Spinal cord (tissue), 10 donors: ENCODE measurements at places on chromosomes 2 and 18. TPM values are rescaled to one million over a fixed set of nuclear protein-coding genes. Genes with fewer than 3 reads are reported as not detected.

- no peak for DNase-seq
Measured at GRCh38 chr2:11490194-11490593, 24.2 kb upstream of the E2F6 start.

DNA sequence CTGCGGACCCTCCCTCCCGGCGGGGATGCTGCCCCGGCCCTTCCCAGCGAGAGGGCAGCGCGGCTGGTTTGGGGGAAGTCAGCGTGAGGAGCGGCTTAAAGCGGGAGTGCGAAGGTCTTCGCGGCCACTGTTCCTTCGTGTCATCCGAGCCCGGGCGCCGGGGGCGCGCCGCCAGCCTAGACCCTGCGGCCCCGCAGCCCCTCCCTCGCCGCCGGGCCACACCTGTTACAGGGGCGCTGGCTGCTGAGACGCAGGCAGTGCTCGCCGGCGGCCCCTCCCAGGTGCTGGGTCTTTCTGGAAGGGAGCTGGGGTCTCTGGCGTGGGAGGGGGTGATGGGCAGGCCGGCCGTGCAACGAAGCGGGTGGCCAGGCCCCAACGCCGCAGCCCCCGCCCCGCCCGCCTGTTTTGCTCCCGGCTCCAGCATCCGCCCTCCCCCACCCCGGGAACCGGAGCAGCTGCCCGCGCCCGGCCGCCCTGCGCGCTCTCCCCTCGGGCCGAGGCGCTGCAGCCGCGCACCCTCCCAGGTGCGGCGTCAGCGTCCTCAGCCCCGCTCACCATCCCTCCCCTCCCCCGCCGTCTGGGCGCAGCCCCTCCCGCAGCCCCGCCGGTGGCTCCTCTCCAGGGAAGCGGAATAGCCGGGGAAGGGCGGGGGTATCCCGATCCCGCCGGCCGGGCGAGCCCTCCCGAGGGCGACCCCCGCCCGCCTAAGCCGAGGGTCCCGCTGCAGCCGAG, 727 bp downstream of the KIF1A start:
- DNase-seq = no peak

DNA sequence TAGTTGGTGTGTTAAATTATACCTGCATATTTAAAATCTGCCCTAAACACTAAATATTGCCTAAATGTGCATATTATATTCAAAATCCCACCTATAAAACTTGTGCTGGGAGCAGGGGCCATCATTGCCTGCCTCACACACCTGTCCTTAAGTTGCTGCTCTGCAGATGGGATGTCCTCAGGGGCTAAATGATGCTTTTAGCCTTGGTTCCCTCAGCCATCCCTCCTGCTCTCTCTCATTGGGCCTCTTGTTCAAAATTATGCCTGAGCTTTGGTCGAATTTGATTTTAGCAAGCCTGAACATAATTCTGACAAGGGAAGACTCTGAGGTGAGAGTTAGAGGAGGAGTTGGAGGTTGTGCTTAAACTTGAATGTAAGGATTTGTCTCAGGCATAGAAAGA, 318.3 kb upstream of the RAB12 start:
- DNase-seq = no peak

GRCh38 chr18:27298214-27298804, 113.2 kb upstream of the CHST9 start:
- no peak for DNase-seq

SMIM21 gene
- total RNA-seq = not detected

DNA sequence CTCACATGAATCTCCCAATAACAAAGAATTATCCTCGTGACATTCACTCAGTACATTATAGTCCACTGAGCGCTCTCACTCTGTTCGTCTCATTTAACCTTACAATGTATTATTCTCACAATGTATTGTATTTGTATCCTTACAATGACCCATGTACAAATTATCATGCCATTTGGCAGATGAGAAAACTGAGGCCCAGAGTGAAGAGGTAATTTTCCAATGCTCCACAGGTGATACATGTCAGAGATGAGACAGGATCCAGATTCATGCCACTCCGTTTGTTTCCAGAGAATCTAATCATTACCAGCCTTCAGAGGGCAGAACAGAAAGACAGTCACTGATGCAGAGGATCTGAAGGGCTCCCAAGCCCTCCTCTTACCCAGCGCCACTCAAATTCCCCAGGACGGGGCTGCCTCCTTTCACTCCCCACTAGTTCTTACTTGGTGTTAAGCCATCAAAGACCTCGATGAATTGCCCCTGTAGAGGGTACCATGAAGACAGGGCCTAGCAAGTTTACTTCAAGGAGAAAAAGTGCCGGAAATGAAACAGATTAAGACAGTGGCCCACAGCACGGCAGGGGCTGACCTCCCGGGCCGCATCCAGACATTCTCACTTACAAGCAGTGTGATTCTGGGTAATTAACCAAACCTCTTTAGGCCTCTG, 98.4 kb upstream of the MBOAT2 start:
- no peak for DNase-seq

VWA3B gene
- 4.1 TPM for total RNA-seq

DNA sequence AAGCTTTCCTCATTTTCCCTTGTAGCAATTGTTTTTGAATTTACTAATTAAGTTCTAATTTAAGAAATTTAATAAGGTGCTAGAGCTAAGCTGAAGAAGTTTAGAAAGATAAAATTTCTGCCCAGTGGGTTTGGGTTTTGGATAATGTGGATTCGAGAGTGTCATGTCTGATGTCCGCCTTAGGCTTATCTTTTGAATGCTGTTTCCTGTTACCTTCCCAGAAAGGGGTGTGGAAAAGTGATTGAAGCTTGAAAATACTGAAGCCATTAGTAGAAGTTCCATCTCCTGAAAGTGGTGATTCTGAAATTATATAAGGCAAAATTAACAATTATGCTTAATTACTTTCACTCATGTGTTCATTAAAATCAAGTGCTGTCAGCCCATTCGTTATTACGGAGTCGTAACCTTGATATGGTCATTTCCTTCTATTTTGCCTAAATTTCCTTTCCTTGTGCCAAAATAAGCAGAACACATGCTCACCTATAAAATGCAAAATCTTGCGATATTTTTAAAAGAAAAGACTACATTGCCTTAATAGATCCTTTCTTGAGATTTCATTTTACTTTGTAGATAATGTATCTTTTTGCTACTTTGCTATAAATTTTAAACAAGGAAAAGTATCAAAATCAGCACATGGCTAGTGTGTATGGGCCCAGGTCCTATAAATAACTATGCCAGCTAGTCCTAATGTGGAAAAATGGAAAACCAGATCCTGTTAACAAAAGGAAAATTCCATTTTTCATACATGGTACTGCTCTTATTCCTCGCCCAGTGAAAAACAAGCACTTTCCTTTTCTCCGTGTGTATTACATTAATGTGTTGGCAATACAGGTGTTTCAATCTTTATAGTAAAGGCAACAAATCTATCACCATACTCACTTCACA, 97.3 kb downstream of the ICOS start:
- DNase-seq = no peak

DNA sequence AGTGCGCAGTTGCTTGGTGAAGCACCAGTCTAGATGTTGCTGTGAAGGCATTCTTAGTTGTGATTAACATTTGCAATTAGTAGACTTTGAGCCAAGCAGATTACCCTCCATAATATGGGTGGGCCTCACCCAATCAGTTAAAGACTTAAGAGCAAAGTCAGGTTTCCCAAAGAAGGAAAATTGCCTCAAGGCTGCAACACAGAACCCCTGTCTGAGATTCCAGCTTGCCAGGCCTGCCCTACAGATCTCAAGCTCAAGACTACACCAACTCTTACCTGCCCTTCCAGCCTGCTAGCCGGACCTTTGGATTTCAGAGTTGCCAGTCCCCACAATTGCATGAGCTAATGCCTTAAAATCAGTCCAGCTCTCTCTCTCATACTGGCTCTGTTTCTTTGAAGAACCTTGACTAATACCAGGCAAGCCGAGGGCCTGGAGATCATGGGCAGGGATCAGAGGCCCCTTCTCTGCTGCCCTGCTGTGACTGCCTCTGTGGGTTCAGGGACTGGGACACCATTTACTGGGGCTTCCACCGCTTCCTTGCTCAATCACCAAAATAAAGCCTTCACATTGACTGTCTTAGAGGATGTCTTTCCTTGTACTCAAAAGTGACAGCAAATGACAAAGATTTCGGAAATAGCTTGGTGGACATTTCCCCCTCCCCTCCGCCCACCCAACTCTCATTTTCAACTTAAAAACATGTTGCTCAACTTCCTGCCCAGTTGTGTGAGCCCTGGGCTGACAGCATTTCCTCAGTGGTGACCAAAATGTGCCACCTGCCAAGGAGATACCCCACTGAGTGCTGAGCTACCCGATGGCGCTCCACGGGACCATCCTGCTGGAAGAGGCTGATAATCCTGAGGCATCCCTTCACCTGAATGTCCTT, 86.7 kb downstream of the GALNT14 start:
- no peak for DNase-seq

- no peak for DNase-seq
Measured at GRCh38 chr2:234995332-234996068, 43.7 kb downstream of the SH3BP4 start.

DNA sequence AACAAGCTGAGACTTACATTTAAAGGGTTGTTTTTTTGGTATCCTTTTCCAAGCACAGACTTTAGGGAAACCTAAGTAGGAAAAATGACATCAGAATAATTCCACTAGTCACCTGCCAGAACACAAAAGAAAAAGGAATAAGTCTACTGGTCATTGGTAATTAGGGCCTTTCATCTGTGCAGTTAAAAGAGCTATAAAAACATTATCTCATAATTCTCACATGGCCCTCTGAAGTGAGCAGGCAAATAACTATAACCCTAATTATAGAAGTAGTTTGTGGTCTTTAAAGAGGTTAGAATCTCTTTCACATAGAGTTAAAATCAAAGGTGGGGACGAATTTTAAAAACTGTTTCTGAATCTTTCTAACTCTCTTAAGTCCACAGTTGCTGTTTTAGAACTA, 111.1 kb upstream of the B3GNT2 start:
- DNase-seq = no peak

CDH7 gene
- 16.6 TPM for total RNA-seq

DNA sequence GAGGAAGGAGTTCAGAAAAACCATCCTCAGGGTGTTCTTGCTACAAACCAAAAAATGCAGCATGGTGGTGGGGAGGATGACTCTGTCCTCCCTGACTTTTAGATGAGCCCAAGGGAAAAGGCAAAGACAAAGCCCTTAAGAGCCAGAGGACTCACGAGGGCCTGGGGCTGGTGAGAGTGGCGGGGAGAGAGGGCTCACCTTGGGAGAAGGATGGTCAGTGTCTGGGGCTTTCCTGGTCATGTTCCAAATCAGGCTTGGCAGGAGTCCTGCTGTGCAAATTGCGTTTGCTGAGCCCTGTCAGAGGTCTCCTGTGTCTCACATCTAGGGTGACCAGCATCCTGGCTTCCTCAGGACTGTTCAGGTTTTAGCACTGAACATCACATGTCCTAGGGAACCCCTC, 4.7 kb downstream of the UGT1A1 start:
- no peak for DNase-seq

SRD5A2 gene
- 0.59 TPM for total RNA-seq

- DNase-seq = no peak
Measured at GRCh38 chr2:213991453-213992108, 419.3 kb upstream of the VWC2L start.

SALL3 gene
- total RNA-seq = 28.8 TPM

DNA sequence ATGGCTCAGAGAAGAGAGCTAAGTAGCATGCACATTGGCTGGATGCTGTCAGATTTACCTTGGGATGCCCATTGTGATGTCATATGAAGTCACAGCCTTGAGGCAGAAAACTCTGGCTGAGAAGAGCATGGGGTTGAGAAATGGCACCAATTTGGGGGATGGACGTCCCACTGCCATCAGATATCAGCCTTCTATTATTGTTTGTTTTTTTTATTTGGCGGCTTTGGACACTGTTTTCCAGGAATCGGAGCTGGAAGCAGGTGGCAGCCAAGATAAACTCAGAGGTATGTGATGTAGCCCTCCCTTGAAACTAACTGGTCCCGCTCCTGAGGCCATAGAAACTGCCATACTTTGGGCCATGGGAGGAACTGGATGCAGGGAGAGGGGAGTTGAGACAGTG, 40.6 kb downstream of the GCKR start:
- no peak for DNase-seq

DNA sequence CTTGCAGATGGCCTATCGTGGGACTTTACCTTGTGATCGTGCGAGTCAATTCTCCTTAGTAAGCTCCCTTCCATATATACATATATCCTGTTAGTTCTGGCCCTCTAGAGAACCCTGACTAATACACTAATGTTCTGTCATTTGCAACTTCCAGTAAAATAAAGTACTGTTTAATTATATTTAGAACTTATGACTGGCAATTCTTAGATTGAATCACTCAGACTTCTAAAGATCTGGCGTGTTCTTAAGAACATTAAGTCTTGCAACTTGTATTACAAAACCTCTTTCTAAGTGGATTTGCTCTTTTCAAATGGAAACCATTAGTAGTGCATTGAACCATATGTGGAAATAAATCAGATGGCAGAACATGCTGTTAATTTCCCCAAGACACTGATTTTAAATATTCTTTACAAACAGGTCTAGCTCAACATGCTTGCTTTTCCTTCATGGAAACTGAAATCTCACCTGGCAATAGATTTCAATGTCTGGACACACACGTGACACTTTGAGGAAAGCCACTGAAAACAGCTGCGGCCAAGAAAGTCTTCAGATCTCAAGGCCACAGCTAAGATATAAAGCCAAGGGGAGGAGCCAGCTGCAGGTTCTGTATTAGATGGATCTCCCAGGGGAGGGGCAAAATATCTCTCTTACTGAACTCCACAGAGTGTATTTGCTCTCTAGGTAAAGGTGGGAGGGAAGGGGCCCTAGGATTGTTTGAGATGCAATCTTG, 50.6 kb downstream of the PMAIP1 start:
- no peak for DNase-seq

TTN gene
- 4.5 TPM for total RNA-seq

DNA sequence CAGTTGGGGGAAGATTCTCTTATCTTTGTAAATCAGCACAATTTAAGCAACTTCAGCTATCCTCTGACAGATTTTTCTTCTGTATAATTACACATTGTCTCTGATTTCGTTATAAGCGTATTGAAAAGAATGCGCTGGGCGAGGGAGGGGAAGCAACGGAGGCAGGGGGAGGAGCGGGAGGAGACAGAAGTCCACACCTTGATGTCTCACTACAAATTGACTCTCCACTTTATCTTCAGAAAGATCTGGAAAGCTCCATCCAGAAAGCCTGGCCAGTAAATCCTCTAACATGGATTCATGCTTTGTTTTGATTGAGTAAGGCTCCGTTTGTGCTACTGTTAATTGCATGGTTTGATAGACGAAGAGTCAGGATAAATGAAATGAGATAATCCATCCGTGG, 76.6 kb downstream of the SMIM21 start:
- no peak for DNase-seq

DNA sequence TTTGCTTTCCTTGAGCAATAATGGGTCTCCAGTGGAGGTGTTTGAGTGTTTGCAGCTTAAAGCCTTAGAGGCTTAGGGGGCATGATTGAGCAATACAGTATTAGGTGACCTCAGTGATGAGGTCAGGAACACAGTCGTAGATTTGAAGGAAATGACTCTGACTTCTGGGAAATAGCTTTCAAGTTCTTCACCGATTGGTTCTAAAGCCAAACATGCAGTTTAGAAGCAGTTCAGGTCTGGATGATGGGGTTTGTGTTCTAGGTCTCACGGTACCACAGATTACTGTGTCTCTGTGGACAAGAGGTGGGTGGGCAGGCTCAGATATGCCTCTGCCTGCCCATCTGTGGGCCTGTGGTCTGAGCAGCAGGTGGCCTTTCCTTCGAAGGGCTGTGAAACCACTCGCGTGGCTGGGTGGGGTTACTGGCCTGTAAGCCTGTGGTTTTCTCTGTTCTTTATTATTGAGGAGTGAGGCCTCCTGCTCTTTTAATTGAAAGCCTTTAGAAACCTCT, 7.8 kb downstream of the MTHFD2 start:
- DNase-seq = no peak
